Activated naive CD8-positive, alpha-beta T cell treated with anti-CD3 and anti-CD28 coated beads, Interleukin-2, amount 50 U/mL, for 24 hours (primary cell): ENCODE measurements at places on chromosomes 6 and 20.

GRCh38 chr6:76448109-76448508 is 375.6 kb upstream of the IMPG1 start:
- H3K27me3 ChIP-seq: no peaks in the 10 kb centered on the region
- DNase-seq: no peak
- H3K27ac ChIP-seq: no peak overlapping the region
- no peaks in the 10 kb centered on the region for H3K4me1 ChIP-seq
- no peak overlapping the region for H3K4me3 ChIP-seq

- H3K4me1 ChIP-seq: peaks cover 13% of the 10 kb centered on the region
- H3K36me3 ChIP-seq: peaks cover 12% of the 10 kb centered on the region
- H3K27me3 ChIP-seq: no peaks in the 10 kb centered on the region
- H3K27ac ChIP-seq: peak overlapping the region; percentile 53
These were observed 91.8 kb downstream of the ASXL1 start for GRCh38 chr20:32449890-32450401.

DNA sequence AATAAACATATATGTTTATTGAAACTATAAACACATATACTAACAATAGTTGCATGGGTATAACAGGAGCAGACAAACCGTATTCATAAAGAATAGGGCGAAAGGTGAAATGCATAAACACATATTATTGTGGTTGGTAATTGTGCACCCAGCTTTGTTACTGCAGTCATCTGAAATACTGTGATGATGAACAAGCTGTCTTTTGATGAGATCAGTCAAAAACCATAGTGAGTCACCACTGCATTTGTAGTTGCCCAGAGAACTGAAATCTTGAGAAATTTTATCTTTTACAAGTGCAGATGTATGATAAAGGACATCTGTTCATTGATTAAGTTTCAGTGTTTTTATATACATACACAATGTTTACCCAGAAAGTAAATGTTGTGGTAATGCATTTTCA is 133.7 kb downstream of the MYO6 start:
- H3K27me3 ChIP-seq: no peaks in the 10 kb centered on the region
- H3K27ac ChIP-seq: no peak overlapping the region
- DNase-seq: no peak
- H3K4me3 ChIP-seq: no peak overlapping the region
- H3K36me3 ChIP-seq: no peaks in the 10 kb centered on the region

DNA sequence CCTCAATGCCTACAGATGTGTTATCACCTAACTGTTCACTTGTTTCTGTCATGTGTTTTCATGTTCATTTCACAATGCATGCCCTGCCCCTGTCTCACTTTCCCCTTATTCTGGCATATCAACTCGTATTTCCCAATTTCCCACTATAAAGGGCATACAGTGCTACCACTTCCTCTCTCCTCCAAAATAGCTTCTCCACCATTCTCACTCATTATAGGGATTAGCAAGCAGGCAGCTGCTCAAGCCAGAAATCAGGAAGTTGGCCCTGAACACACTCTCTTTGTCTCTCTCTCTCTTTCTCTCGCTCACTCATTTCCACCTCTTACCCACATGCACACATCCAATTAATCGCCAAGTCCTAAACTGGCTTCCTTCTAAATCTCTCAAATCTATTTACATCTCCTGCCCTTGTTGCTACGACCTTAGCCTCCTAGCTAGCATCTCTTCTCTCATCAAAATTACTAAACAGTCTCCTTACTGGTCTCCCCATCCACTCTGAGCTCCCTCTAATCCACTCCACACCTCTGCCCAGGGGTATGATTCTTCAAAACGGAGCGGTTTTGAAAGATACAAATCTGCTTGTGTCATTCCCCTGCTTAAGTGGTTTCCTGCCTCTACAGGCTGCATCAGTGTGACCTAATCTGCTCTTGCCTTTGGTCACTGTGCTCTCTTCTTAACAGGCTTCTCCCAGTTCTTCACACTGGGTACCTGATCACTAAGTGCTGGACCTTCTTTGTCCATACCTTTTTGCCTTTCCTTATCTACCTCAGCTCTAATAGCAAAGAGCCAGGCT is 196.2 kb downstream of the BTBD9 start:
- H3K27me3 ChIP-seq: no peaks in the 10 kb centered on the region
- DNase-seq: no peak
- peaks cover 11% of the 10 kb centered on the region for H3K4me1 ChIP-seq
- H3K36me3 ChIP-seq: no peaks in the 10 kb centered on the region

GRCh38 chr6:61841958-61842357 is 444.1 kb downstream of the KHDRBS2 start:
- no peaks in the 10 kb centered on the region for H3K36me3 ChIP-seq
- DNase-seq: no peak
- H3K27me3 ChIP-seq: no peaks in the 10 kb centered on the region
- H3K4me1 ChIP-seq: no peaks in the 10 kb centered on the region
- H3K4me3 ChIP-seq: no peak overlapping the region
- H3K27ac ChIP-seq: no peak overlapping the region

- H3K27me3 ChIP-seq: no peaks in the 10 kb centered on the region
- H3K4me1 ChIP-seq: peaks cover 13% of the 10 kb centered on the region
- no peak overlapping the region for H3K4me3 ChIP-seq
- no peak overlapping the region for H3K27ac ChIP-seq
- no peaks in the 10 kb centered on the region for H3K36me3 ChIP-seq
These were observed 668.9 kb upstream of the CITED2 start for GRCh38 chr6:140043357-140043756.

GRCh38 chr20:25223765-25224720 is 23.8 kb upstream of the PYGB start:
- H3K27me3 ChIP-seq: no peaks in the 10 kb centered on the region
- peak overlapping the region; percentile 59 for H3K27ac ChIP-seq
- DNase-seq: no peak
- no peak overlapping the region for H3K4me3 ChIP-seq

DNA sequence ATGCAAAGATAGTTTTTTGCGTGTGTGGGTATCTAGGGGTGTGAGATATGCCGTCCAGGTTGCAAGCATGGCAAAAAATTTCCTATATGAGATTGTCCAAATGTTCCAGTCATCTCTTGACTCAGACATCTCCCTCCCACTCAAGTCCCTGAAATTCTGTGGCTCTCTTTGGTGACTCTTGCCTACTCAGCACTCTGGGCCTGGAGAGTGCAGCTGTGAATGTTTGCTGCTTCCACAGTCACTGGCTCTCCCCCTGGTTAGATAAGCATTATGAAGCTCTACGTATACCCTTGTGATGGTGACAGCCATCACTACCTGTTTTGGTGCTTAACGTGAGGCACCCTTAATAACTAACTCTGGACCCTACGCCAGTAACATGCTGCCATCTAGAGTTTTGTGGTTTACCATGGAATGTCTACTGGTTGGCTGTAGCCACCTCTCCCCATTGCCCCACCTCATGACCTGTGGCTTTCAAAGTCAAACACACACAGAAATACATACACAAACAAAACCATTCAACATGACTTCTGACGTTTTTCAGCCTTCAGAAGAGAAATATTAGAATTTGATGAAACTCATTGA is 621.9 kb upstream of the CITED2 start:
- no peaks in the 10 kb centered on the region for H3K4me1 ChIP-seq
- no peak overlapping the region for H3K27ac ChIP-seq
- H3K27me3 ChIP-seq: no peaks in the 10 kb centered on the region
- no peak for DNase-seq
- H3K4me3 ChIP-seq: no peak overlapping the region
- H3K36me3 ChIP-seq: no peaks in the 10 kb centered on the region

GRCh38 chr20:61125076-61125475 is 127.0 kb upstream of the CDH4 start:
- H3K27ac ChIP-seq: no peak overlapping the region
- no peaks in the 10 kb centered on the region for H3K36me3 ChIP-seq
- H3K4me3 ChIP-seq: no peak overlapping the region
- no peaks in the 10 kb centered on the region for H3K27me3 ChIP-seq
- H3K4me1 ChIP-seq: peaks cover 7% of the 10 kb centered on the region

DNA sequence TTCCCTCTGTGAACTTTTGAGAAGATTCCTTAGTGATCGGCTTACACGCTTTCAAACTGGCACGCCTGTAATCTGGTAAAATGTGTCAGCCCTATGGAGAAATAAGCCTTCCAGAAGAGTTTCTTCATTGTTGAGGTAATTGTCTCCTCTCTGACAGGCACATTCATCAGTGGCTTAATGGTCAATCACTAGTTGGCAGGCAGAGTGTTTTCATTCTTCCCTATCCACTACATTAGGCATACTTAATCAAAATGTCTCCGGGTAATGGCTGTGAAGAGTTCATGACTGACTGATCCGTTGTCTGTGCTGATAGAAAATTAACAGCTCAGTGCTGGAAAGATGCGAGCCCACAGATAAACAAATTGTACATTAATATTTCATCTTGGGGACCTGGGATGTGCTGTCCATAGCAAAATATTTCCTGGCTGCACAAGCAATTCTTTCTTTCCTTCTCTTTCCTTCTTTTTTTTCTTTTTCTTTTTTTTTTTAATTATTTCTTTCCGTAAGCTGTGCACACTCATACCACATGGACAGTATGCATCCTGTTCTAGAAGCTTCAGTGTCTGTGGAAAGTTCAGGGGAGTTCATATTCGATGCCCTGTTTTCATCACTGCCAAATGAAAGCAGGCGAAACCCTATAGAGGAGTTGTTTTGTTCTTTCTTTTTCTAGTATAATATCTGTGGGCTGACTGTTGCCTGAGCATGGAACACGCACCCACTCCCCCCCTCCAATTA is 31.4 kb downstream of the TSHZ2 start:
- no peaks in the 10 kb centered on the region for H3K36me3 ChIP-seq
- H3K4me3 ChIP-seq: no peak overlapping the region
- peak overlapping the region; percentile 13 for H3K27ac ChIP-seq
- DNase-seq: no peak
- H3K27me3 ChIP-seq: no peaks in the 10 kb centered on the region
- peaks cover 39% of the 10 kb centered on the region for H3K4me1 ChIP-seq

DNA sequence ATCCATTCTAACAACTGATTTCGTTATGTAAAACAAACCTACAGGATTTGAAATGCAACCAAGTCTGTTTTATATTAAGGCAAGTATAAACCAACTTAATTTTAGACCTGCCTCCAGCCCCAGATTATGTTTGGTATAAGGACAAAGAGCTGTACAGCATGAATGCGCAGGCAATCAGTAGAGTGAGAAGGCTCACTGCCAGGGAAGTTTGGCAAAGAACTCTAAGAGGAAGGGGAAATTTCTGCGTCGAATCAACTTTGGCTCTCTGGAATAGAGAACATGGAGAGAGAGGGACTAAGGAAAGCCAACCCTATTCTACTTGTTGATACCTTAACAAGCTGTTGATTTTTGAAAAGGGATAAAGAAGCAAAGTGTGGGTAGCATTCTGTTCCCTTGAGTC is 96.9 kb upstream of the FOXO3 start:
- H3K36me3 ChIP-seq: no peaks in the 10 kb centered on the region
- no peaks in the 10 kb centered on the region for H3K4me1 ChIP-seq
- H3K27me3 ChIP-seq: peaks cover 3% of the 10 kb centered on the region
- no peak for DNase-seq
- no peak overlapping the region for H3K27ac ChIP-seq

GRCh38 chr20:19129306-19129705 is 83.1 kb upstream of the SLC24A3 start:
- no peaks in the 10 kb centered on the region for H3K27me3 ChIP-seq
- H3K36me3 ChIP-seq: no peaks in the 10 kb centered on the region
- no peak for DNase-seq
- H3K27ac ChIP-seq: no peak overlapping the region
- H3K4me1 ChIP-seq: no peaks in the 10 kb centered on the region
